ENCODE measurements at places on chromosomes 5 and 9. TPM values are rescaled to one million over a fixed set of nuclear protein-coding genes. Genes with fewer than 3 reads are reported as not detected.

Gene ZNF367
- total RNA-seq = 2.3 TPM

GRCh38 chr9:69671311-69671878 lies 776 bp downstream of the APBA1 start:
- DNase-seq = no peak
- H3K4me3 ChIP-seq = peak overlapping the region; percentile 62
- H3K27me3 ChIP-seq = no peaks in the 10 kb centered on the region
- H3K36me3 ChIP-seq = no peaks in the 10 kb centered on the region

DNA sequence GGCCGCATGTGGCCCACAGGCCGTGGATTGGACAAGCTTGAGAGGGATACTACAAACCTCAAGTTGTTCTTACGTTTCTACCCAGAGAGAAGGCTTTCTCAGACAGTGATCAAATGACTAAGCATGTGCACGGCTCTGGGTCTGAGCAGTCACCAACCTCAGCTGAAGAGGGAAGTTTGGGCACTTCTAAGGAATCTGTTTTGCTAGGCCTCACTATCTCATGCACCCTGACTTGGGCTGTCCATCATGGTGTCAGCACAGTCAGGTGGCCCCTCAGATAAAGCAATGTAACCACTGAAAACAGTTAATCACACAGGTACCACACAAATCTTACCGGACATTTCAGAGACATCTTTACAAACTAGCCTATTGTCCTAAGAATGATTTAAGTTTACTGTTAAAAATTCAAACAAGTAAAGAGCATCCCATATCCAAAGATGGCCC lies 24.6 kb downstream of the CSF2 start:
- no peak for DNase-seq
- H3K27ac ChIP-seq = no peak overlapping the region
- no peak overlapping the region for H3K4me3 ChIP-seq

- no peak for DNase-seq
- H3K36me3 ChIP-seq = no peaks in the 10 kb centered on the region
- H3K4me3 ChIP-seq = no peak overlapping the region
- no peak overlapping the region for H3K27ac ChIP-seq
Measured at GRCh38 chr9:72207278-72207677, 58.0 kb downstream of the GDA start.

- no peaks in the 10 kb centered on the region for H3K4me1 ChIP-seq
- H3K4me3 ChIP-seq = no peak overlapping the region
- no peak overlapping the region for H3K27ac ChIP-seq
- no peaks in the 10 kb centered on the region for H3K36me3 ChIP-seq
Measured at GRCh38 chr9:32434892-32435291, 50.4 kb downstream of the ACO1 start.

GRCh38 chr5:132183723-132184122 lies 43.9 kb downstream of the P4HA2 start:
- H3K27ac ChIP-seq = no peak overlapping the region
- DNase-seq = no peak
- no peaks in the 10 kb centered on the region for H3K4me1 ChIP-seq
- H3K4me3 ChIP-seq = no peak overlapping the region

GRCh38 chr5:171701100-171701541 lies 84.5 kb upstream of the SMIM23 start:
- H3K4me1 ChIP-seq = no peaks in the 10 kb centered on the region
- DNase-seq = no peak
- H3K27ac ChIP-seq = no peak overlapping the region
- no peak overlapping the region for H3K4me3 ChIP-seq

- H3K27ac ChIP-seq = no peak overlapping the region
- H3K4me3 ChIP-seq = no peak overlapping the region
- no peak for DNase-seq
- no peaks in the 10 kb centered on the region for H3K4me1 ChIP-seq
- H3K36me3 ChIP-seq = no peaks in the 10 kb centered on the region
Measured at GRCh38 chr9:85258823-85259370, 482.9 kb downstream of the AGTPBP1 start.

DNA sequence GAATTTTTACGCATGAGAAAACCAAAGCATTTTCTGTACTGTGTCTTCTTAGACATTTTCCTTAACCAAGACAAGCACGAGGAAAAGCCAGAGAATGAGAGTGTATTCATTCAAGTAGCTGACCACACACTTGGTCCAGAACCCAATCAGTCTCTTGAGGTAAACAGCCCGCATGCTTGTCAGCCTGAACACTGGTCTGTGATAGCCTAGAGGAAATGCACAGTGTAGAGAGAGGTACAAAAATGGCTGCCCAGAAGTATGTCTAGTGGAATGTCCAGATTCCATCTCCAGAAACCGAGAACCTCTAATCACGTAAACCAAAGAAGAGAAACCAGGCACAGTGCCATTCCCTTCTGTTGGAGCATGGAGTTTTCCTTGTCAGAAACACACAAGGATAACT lies 80.0 kb upstream of the SNX2 start:
- H3K27ac ChIP-seq = no peak overlapping the region
- H3K4me1 ChIP-seq = no peaks in the 10 kb centered on the region
- no peaks in the 10 kb centered on the region for H3K27me3 ChIP-seq
- no peaks in the 10 kb centered on the region for H3K36me3 ChIP-seq

DNA sequence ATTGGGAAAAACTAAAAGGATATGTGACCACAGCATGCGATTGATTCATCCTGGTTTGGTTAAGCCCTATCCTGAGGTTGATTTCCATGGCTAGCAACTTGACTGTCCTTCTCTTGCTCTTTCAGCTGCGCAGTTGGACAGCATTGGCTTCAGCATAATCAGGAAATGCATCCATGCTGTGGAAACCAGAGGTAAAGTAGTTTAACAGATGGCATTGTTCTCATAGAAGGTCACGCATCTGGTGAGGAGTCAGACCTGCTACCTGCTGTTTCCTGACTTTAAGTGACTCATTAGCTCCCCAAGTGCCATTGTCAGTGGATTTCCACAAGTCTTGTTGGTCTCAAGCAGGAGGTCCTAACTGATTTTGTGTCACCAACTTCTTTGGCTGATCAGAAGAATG lies 266.9 kb downstream of the ARHGAP26 start:
- no peak overlapping the region for H3K4me3 ChIP-seq
- no peaks in the 10 kb centered on the region for H3K36me3 ChIP-seq
- no peak for DNase-seq

All from ovary (tissue), 10 donors.